ENCODE measurements at places on chromosomes 13 and 19.

GRCh38 chr19:42121036-42121621 is 11.1 kb downstream of the POU2F2 start:
- no peak for DNase-seq

GRCh38 chr13:112105244-112105681 is 38.3 kb downstream of the SOX1 start:
- no peak for DNase-seq

DNA sequence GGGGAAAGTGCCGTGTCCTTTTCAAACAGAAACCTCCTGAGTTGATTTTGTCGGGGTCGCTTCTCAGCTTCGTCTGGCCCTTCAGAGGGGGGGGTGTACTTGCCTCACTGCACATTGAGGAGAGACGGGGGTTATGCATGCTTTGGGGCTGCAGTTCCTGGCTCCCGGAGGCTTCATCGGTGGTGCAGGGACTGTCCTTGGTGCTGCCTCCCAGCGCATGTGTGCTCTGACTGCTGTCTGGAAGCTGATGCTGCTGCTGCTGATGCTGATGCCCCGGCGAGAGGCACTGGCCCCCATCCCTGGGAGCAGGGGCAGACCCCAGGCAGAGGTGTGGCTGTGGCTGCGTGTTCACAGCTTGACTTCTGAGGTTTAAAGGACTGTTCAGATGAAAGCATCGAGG is 91.0 kb downstream of the ARHGEF7 start:
- no peak for DNase-seq

DNA sequence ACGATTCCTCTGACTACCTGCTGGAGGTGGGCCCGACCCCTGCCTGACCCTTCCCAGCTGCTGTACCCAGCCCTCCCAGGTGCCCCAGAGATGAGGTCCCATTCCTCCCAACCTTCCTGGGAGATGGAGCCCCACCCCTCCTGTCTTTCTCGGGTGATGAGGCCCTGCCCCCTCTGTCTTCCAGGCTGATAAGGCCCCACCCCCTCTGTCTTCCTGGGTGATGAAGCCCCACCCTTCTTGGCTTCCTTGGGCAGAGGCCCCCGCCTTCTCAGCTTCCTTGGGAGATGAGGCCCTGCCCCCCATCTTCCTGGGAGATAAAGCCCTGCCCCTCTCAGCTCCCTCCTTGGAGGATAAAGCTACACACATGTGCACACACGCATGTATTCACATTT is 47.9 kb downstream of the CERS4 start:
- no peak for DNase-seq

DNA sequence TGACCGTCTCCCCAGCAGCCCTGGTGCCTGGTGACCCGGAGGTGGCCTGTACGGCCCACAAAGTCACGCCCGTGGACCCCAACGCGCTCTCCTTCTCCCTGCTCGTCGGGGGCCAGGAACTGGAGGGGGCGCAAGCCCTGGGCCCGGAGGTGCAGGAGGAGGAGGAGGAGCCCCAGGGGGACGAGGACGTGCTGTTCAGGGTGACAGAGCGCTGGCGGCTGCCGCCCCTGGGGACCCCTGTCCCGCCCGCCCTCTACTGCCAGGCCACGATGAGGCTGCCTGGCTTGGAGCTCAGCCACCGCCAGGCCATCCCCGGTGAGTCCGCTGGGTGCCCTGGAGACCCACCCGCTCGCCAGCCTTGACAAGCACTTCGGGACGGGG is 2.2 kb downstream of the MADCAM1 start:
- DNase-seq, result no peak

DNA sequence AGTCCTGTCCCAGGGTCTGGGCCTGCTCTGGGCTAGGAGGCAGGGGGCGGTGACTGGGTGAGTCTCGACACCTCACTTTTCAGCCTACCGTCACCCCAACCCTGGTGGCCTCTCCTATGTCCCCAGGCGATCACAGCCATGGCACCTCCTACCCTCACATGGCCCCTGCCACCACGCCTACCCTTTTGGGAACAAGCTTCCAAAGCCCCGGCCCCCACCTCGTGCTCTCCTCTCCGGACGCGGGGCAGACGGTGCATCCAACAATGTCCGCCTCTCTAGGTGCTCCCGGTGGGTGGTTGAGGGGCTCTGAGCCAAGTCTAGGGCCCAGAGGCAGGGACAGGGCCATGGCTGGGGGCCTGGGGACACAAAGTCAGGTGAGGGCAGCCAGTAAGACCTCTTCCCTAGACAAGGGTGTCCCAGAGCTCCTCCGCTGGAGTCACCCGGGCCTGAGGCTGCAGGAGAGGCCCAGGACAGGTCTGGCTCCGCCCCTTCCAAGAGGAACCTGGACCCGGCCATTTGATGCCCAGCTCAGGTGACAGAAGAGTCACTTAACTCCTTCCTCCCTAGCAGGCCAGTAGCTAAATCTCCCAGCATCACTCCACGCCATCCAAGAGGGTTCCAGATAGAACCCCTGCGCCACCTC is at the start of gene SYNE4:
Gene SYNE4, minus strand, starts transcription at position 478 of the 643 bp plus-strand sequence. Its CDS starts 132 bp downstream, at position 346.
- no peak for DNase-seq

DNA sequence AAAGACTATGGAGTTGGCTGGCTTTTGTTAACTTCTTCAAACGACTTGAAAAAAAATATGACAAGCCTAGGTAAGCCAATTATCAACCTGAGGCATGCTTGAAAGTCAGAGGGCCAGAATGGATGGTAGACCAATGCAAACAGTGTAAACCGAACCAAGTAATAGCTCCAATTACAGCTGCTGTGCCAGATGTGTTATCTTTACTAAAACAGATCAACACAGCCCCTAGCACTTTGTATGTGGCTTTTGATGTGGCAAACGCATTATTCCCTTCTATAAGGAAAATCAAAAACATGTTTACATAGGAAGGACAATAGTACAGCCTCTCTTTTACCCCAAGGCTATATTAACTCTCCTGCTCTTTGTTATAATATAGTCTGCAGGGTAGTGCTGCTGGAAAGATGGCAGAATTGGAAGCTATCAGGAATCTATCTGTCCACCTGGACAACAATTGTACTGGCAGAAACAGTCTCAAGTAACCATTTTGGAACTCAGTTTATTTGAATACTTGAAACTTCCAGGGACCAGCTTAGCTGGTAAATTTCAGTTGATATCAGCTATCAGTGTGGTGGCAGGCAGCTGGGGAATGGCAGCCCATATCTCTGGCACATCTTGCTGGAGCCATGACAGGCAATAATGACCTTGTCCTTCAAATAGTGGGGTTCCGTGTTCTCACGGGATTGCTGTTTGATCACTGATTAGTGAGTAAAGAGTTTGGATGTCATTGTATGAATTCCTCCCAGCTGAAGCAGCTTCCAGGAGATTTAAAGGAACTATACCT is 144.4 kb upstream of the WASF3 start:
- DNase-seq, result no peak

GRCh38 chr13:77930430-77930829 is 11.8 kb upstream of the EDNRB start:
- no peak for DNase-seq

- no peak for DNase-seq
These were observed 89.6 kb upstream of the SLC15A1 start for GRCh38 chr13:98842070-98842469.

- no peak for DNase-seq
These were observed 150.1 kb downstream of the SHISA2 start for GRCh38 chr13:25901460-25902376.

DNA sequence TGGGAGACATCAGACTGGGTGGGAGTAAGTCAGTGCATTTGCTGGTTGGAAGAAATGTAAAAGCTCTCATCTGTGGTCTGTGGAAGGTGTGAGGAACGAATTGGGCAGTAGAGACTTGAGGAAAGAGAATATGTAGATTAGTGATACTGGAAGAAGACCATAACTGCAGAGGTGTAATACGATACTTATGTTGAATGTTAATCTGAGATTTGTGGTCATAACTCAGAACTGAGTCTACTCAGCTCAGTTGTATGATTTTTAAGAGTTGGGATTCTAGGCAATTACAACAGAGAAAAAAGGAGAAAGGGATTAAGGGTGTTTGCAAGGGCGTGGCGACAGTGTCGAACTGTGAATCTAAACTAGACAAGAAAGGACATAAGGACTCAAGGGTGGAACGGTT is 3.2 kb upstream of the IL17D start:
- DNase-seq, result no peak

DNA sequence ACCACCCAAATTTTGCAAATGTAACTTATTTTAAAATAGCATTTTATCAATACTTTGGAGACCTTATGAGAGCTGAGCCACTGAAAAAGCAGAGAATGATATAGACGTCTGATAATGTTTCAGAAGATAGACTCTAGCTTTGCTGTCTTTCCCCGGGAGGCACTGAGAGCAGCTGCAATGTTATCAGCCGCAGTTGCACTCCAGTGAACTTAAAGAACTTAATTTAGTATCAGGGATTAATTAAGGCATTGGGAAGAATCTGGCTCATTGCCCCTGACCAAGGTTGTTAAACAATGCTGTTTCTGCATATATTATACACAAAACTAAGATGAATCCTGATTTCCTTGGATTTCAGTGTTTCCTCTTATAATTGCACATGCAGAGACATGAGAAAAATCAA is 75.7 kb upstream of the SGCG start:
- no peak for DNase-seq

DNA sequence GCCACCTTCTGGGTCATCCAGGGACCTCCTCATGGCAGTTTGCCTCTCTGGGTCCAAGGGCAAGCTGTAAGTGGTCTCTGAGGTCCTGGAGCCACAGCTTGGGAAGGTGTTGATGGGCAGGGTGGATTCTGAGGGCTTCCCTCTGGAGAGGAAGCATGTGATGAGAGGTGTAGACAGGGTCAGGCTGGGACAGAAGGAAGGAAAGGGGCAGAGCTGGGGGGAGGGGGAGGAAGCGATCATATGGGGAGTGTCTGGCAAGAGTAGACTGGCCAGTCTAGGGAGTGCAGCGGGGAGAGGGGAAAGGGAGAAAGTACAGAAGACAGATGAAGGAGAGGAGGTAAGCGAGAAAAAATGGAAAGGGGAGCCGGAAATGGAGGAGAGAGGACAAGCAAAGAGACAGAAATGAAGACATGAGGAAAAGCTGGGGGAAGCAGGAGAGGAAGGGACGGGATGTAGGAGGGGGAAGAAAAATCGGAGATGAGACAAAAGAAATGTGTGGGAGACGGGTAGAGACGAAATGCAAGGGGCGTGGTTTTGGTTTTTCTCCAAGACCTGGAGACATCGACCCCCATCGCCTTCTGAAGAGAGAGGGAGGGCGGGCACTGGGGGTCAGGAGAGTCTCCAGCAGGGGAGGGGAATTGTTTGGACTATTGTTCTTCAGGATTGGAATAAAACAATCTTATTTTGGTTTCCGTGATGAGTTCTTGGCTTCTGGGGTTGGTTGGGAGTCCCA is 26.6 kb downstream of the ZSWIM9 start:
- no peak for DNase-seq

GRCh38 chr19:30446850-30447552 is 74.8 kb downstream of the ZNF536 start:
- no peak for DNase-seq

- peak; percentile 57 for DNase-seq
These were observed 151.7 kb downstream of the DLEU7 start for GRCh38 chr13:50691681-50692263.

DNA sequence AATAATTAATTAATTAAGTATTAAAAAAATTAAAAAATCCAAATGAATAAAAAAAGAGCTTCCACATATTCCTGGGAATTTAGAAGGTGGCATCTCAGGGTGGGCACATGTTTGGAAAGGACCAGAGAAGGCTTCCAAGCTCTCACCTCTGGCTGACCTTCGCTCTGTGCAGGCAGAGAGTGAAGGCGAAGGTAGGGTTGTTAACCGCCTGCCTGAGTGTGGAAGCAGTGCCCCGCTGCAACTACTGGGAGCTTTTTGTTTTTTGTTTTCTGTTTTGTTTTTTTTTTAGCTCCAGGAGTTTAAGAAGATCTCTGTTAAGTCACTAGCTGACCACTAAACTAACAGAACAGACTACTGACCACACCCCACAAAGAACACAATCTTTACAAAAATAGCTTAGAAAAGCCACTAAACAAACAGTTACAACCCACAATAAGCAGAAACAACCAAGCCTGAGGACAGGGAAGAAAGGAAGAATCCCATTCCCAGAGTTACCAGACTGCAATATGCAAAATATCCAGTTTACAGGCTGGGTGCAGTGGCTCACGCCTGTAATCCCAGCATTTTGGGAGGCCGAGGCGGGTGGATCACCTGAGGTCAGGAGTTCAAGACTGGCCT is 11.4 kb downstream of the ZNF541 start:
- no peak for DNase-seq

GRCh38 chr13:111533900-111534683 is 213.7 kb downstream of the TEX29 start:
- no peak for DNase-seq

- peak; percentile 93 for DNase-seq
These were observed 932.3 kb downstream of the EFNB2 start for GRCh38 chr13:105602956-105603670.

GRCh38 chr19:20182222-20182785 is 15.3 kb downstream of the ZNF486 start:
- DNase-seq, result no peak

- peak; percentile 50 for DNase-seq
These were observed 572 bp downstream of the UGGT2 start for GRCh38 chr13:96052656-96053002.

DNA sequence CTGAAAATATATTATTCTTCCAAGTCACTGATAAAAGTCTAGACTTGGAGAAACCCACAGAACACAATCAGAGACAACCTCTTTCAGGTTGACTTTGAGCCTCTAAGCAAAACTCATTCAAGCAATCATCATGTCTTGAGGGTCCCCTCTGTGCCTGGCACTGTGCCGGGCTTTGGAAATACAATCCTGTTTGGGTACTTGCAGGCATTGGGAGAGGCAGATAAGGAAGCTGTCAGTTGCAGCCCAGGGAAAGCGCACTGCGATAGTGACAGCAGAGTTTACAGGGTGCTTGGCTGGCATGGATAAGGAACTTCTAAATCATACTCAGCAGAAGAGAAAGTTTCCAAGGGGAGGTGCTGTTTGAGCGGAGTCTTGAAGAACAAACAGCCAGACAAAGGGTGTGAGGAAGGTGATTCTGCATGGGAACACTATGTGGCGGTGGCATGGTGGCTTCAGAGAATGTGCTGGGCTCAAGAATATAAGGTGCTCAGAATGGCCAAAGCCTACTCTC is 9.1 kb downstream of the SERP2 start:
- no peak for DNase-seq

DNA sequence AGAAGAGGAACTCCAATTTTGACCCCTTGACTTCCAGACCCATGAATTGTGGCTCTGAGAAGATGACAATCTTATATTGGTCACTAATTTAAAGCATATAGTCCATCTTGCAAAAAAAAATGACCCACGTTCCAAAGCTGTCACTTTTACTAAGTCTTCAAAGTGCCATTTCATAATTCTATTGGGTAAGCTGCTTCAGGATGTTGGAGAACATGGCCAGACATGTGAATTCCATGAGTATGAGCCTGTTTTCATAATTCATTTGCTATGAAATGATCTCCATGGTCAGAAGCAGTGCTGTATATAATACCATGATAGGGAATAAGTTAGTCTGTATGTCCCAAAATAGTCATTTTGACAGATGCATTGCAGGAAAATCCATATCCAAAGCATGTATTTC is 1787.3 kb downstream of the SLITRK5 start:
- DNase-seq, result no peak

All from NCI-H2171 treated with DMSO at 0.1 percent for 48 hours (cell line).